ENCODE measurements at places on chromosomes 13 and 19.

DNA sequence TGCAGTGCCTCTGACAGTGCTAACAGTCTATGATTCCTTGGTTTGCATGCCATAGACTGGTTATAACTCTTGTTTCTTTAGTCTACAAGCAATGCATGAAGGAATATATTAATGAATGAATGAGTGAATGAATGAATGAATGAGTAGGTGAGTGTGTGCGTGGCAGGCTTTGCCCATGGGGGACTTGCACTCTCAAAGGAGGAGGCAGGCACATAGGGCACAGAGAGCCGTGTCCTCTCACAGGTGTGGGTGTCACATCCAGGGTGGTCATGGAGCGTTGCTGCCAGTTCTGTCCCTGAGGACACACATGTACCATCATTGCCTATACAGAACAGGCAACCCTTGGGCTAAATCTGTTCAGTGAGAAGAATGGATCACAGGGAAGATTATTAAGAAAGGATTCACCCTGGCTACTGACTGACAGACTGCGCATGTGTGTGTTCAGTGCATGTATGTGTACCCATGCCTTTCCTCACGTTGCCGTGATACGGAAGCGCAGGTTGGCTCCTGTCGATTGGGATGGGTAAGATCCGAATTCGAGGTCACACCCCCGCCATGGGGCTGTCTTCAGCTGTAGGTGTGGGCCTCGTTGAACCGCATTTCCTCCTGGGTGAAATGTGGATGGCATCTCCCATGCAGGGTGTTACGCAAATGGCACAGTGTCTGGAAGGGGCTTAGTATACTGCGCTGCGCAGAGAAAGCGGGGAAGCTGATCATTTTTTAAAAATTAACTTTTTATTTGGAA, 161.4 kb downstream of the STK24 start:
- DNase-seq = no peak

DNA sequence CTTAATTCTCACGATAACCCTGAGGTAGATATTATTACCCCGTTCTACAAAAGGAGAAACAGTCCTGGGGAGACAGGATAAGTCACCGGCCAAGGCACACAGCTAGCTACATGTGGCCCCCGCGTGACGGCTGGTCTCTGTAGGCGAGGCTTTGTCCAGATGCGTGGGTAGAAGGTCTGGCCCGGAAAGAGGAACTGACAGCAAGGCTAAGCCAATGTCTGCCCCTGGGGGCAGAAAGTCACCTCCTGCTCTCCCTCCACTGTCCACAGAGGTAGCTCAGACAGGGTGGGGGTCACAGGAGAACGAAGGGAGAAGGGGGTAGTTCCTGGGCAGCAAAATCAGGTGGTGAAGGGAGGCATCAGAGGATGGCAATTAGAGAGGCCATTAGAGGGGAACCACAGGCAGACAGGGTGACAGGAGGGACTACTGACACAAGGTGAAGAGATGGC, 1.8 kb downstream of the APOC4 start:
- DNase-seq = no peak

DNA sequence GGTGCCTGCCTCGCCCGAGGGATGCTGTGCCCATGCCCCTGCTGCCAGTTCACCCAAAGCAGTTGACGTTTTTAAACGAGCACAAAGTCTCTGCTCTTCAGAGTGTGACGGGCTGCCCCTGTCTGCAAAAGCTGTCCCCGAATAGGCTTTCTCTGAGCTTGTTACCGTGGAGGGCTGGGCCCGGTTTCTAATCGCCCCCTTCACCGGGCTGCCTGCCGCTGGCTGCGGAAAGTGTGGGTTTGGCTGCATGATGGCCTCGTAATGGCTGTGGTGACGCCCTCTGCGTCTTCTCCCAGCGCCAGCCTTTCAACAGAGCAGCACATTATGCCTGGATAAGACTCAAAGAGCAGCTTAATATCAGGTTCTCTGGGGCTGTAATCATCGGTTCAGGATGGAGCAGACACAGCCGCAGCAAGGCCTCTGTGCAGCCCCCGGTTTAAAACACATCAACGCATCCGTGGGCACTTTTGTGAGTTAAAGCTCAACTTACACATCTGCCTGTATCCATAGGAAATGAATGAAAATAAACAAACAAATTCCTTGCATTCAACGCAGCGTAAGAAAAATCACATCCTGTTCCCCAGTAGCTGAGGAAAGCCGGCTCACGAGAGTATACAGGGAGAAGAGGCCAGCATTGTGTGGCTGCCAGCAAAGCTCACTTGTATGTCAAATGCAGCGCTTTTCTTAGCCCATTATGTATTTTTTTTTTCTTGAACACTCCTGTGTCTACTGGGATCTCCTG, 166.4 kb upstream of the SOX1 start:
- DNase-seq = no peak

DNA sequence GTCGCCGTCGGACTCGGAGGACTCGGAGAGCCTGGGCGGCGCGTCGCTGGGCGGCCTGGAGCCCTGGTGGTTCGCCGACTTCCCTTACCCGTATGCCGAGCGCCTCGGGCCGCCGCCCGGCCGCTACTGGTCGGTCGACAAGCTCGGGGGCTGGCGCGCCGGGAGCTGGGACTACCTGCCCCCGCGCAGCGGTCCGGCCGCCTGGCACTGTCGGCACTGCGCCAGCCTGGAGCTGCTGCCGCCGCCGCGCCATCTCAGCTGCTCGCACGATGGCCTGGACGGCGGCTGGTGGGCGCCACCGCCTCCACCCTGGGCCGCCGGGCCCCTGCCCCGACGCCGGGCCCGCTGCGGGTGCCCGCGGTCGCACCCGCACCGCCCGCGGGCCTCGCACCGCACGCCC, 2.5 kb upstream of the GRWD1 start:
- no peak for DNase-seq

Data from stimulated activated CD4-positive, alpha-beta T cell treated with anti-CD3 and anti-CD28 coated beads, Interleukin-4, amount 100 ng/mL, for 48 hours (primary cell).